HFF-Myc (cell line): ENCODE measurements at places on chromosomes 6 and 20.

- no peak for DNase-seq
These were observed 59.4 kb upstream of the KHDRBS2 start for GRCh38 chr6:62345446-62345845.

- DNase-seq, result no peak
These were observed 239.2 kb upstream of the QKI start for GRCh38 chr6:163175301-163175700.

GRCh38 chr6:132085731-132086130 is 134.6 kb upstream of the CCN2 start:
- no peak for DNase-seq

DNA sequence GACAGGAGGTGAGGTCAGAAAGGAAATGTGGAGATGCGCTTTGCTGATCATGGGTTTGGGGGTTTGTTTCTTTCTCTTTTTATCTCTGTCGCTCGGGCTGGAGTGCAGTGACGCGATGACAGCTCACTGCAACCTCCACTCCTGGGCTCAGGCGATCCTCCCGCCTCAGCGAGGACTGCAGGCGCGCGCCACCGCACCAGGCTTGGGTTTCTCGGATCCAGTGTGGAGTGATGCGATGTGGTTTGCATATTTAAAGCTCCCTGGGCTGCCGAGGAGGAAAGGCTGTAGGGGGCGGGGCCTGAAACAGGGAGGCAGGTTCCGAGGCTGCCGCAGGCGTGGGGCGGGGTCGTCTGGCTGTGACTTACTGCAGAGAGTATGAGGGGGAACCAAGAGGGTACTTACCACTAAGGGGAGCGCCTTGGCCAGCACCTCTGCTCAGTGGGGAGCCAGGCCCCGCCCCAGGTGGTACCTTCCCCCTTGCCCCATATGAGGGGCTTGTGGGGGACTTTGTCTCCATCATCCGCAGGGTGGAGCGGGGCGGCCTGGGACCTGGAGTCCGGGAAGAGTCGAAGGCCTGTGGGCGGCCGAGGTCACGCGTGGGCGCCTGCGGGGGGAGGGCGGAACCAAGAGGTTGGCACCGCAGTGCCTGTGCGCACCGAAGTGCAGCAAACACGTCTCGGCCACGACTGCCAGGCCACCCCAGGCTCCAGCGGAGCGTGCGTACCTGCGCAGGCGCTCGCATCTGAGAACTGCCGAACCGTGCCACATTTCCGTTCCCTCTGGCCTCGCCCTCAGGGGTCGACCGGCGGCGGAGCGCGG is 12.7 kb upstream of the BAK1 start:
- no peak for DNase-seq

GRCh38 chr6:24646771-24647170 is 780 bp upstream of the KIAA0319 start:
- no peak for DNase-seq

GRCh38 chr6:33391922-33392594 is 435 bp downstream of the KIFC1 start:
- DNase-seq, result no peak

- DNase-seq, result no peak
These were observed 246.8 kb downstream of the ARID1B start for GRCh38 chr6:157023958-157024357.

DNA sequence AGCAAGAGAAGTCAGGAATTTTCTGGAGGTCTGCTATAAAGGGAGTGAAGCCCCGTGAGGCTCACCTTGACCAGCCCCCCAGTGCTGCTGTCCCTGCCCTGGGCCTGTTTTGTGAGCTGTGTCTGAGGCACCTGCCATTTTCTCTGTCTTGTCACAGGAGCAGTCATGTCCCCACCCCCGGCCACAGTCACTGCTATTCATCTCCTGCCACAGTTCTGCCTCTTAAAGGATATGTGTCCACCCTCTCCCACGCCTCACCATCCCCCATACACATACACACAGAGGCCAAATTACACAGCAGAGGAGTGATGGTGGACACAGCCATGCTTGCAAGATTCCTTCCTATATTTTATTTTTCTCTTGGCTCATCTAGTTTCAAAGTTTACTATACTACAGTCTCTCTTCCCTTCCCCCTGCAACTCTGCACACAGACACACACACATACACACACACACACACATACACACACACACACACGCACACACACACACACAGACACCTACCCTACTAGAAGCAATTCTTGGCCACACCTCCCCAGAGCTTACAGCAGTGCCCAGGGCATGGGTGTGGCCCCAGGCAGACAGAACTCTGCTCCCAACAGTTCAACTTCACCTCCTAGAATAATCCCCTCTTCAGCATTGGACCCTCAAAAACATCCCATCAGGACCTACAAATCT is 68.7 kb upstream of the TAB2 start:
- DNase-seq, result no peak

- DNase-seq, result no peak
These were observed 54.4 kb upstream of the SLCO4A1 start for GRCh38 chr20:62587757-62588402.

DNA sequence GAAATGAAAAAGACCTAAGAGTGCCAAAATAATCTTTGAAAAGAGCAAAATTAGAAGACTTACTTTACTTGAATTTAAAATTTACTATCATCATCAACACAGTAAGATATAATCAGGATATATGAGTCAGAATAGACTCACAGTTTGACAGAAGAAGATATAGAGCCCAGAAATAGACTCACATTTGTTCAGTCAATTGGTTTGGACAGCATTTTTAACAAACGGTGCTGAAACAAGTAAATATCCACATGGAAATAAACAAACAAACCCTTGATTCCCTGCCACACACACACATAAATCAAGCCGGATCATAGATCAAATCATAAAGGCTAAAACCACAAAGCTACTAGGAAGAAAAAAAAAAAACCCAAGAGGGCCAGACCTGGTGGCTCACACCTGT is 291.1 kb downstream of the ADGRG6 start:
- DNase-seq, result no peak

- DNase-seq, result no peak
These were observed 215.0 kb upstream of the MARCKS start for GRCh38 chr6:113642001-113642713.

GRCh38 chr20:21315138-21315537 is 12.0 kb downstream of the XRN2 start:
- no peak for DNase-seq

DNA sequence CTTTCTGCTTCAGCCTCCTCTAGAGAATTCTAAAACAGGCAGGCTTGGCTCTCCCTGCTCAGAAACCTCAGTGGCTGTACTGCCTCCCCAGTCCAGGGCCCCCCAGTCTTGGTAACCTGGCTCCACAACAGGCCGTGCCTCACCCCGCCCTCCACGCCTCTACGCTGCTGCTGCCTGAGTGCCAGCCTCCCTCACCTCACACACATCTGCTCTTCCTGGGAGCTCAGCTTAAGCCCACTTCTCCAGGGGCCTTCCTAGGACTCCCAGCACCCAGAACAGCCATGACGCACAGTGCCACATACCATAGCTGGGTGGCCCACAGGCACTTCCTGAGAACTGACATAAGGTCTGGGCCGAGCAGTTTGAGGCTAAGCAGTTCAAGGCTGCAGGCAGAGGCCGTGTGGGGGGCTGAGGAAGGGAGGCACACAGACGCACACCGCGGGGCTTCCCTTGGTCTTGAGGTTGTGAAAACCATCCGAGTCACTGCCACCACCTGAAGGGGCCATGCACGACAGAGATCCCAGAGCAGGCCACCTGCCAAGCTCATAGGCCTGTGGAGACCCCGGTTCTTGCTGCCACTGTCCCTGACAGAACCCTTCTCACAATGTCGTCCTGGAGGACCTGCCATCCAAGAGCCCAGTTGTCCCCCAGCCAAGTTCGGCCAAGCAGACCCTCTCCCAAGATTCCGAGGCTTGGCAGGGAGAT is 42.6 kb downstream of the DSTN start:
- no peak for DNase-seq

DNA sequence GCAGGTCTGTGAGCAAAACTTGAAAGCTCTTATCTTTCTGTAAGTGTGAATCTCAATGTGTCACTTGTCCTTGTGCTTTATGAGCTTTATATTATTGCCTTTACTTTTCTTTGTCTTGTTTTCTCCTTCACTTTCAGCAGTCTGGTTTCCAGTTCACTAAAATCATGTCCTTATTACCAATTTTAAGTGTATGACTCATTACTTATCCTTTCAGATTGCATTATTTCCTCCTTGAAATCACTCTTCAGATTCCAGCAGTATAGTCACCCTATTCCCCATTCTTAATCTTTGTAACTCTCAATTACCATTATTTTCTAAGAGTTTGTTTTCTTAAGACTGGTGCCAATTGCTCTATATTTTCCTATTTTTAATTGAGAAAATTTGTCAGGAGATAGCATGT is 117.4 kb upstream of the GRIK2 start:
- no peak for DNase-seq

DNA sequence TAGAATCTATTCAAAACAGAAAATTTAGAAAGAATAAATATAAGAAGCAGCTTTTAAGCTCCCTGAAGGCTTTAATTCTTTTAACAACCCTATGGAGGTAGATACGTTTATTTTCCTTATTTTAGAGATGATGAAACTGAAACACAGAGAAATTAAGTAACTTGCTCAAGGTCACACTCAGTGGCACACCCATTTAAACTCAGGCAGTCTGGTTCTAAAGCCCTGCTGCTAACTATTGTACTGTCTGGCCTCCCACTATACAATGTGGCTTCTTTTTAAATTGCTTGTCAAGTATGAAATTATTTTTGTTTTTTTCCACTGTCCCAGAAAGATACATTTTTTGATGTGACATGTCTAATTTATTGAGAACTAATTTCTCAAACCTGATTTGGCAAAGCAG is 55.7 kb downstream of the FAM217A start:
- DNase-seq, result no peak

GRCh38 chr6:105568142-105568541 is 165.3 kb upstream of the PREP start:
- no peak for DNase-seq

DNA sequence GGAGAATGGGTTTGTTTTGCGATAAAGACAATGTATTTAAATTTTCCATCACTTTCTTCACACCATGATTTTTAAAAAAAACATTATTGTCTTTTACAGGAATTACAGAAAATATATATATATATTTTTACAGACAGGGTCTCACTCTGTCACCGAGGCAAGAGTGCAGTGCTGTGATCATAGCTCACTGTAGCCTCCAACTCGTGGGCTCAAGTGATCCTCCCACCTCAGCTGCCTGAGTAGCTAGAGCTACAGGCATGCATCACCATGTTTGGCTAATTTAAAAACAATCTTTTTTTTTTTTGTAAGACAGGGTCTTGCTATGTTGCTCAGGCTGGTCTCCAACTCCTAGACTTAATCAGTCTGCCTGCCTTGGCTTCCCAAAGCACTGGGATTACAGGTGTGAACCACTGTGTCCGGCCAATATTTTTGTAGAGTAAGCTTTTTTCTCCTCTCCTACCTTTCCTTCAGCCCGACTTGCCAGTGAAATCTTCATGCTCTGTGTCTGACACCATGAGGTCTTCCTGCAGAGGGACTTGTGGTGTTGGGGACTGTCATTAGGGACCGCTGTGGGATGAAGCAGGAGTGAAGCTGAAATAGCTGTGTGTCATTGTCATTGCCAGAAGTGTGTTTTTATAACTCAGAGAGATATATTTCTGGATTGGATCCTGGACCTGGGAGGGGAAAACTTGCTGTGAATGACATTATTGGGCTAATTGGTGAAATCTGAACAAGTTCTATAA is 13.2 kb downstream of the DSP start:
- no peak for DNase-seq

GRCh38 chr6:7119272-7119801 is 11.6 kb downstream of the RREB1 start:
- no peak for DNase-seq

DNA sequence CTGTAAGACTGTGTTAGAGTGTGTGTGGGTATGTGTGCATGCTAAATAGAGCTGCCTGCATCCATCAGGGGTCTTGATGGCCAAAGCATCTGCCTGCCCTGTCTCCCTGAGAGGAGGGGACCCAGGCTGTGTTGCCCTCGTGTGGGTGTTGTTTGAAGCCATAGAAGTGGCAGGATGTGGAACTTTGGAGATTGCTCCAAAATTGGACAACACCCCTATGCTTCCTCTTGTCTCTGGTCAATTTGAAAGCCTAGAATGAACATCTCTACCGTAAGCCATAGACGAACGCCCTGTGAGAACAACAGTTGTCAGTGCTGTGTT is 82.6 kb downstream of the ASXL1 start:
- DNase-seq, result no peak

GRCh38 chr6:164693944-164694343 is 615.5 kb downstream of the C6orf118 start:
- DNase-seq, result no peak

DNA sequence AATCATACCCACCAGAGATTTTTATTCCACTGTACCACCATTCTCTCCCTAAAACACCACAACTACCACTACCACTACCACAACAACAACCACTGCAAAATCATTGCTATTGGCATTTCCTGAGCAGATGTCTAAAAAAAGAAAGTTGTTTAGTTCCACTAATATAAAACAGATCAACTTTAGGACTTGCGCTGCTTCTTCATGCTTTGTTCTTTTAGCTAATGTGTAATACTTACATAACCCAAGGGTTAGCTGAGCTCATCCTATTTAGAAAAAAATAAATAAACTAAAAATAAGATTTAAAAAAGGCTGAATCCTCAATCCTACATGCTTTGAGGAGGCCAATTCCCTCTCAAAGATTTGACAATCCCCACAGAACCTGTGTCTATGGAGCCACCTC is 11.4 kb downstream of the IYD start:
- peak; percentile 17 for DNase-seq

DNA sequence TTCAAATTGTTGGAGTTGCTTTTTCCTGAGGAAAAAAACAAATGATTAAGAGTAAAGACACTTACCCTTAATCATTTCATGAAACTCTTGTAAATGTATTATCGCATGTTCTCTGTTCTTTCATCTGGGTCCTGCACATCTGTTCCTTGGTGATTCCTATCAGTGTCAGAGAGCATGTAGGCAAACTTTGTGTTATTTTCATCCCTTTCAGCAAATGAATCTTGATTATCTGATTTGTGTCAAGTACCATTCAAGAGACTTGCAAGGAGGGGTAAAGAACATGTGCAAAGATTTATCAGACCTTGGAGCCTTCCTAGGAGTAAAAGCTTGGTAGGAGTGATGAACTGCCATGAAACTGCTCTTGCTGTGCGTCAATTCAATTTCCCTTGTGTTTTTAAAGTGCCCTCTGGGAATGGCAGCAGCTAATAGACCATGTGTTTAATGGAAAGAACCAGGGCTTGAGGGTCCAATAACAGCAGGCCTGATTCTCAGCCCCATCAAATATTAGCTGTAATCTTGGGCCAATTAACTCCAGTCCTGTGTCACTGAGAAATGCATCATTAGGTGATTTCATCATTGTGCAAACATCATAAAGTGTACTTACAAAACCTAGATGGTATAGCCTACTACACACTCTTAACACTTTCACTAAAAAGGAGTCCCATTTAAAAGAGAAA is 118.9 kb upstream of the CEP85L start:
- no peak for DNase-seq
